ENCODE measurements at places on chromosomes 3 and 15.
A peak's percentile ranks its signal among the peaks of the same experiment; 100 is the strongest.

DNA sequence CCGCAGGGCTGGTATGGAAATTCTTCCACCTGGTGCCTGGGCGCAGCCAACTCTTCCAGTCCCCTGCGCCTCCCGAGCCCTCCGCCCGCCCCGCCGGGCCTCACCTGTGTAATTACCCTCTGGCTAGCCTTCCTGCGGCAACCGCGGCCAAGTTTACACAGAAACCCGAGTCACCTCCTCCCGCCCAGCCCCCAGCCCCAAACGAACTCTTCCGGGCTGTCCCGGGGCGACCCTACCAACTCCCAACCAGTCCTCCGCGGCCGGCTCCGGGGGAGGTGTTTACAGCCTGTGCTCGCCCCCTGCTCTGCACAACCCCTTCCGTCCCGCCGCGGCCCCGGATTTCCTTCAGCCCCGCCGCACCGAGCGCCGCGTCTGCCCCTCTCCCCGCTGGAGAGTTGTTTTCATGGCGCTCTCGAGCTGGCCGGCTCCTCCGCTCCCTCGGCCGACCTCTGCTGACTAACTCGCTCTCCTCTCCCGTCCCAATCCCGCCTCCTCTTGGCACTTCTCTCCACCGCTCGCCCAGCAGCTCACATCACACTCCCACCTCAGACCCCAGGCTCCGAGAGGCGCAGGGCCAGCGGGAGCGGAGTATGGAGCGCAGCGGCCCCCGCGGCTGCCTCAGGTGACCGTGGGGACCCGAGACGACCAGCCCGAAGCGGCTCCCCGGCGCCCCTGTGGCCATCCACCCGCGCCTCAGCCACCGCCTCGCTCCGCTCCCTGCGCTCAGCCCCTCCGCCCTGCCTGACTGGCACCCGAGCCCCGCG, 538 bp downstream of the ATOSA start:
- DNase-seq: peak; percentile 31

- no peak for DNase-seq
Measured at GRCh38 chr15:99443056-99443756, 122.6 kb upstream of the MEF2A start.

DNA sequence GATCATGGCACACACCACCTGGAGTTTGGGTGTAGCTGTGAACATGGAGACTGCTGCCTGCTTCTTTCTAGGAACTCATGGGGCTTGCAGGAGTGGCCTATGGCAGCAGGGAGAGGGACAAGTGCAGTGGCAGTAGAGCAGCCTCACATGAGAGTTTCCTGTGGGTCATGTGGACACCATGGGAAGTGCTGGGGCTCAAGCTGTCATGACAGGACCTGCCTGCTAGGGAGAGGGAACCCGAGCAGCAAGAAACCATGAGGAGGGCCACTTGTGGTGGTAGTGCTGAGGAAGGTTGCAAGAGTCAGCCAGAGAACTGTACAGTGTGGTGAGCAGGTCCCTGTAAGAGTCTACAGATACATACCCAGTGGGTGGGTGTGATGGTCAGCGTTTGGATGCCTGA, 73.8 kb upstream of the MRPS22 start:
- no peak for DNase-seq

GRCh38 chr15:69451951-69452691, 497 bp upstream of the RPLP1 start:
- DNase-seq: no peak

DNA sequence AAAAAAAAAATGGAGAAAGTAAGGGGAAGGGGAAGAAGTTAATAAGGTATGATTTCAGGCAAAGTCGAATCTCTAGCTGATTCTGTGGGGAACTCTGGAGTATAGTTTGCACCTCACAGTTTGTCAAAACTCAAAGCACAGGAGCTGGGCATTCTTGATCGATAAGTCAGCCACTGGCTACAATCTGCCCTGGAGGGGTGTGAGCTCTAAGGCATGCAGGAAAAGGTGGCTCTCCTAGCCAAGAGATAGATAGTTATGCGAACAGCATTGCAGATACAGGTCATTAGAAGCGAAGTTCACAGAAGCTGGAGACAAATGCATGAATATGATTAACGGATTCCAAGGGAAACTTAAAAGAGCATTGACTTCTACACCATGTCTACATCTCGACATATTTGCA, 952.6 kb downstream of the AGBL1 start:
- DNase-seq: no peak

GRCh38 chr3:24485511-24485910, 9.1 kb downstream of the THRB start:
- DNase-seq: no peak

DNA sequence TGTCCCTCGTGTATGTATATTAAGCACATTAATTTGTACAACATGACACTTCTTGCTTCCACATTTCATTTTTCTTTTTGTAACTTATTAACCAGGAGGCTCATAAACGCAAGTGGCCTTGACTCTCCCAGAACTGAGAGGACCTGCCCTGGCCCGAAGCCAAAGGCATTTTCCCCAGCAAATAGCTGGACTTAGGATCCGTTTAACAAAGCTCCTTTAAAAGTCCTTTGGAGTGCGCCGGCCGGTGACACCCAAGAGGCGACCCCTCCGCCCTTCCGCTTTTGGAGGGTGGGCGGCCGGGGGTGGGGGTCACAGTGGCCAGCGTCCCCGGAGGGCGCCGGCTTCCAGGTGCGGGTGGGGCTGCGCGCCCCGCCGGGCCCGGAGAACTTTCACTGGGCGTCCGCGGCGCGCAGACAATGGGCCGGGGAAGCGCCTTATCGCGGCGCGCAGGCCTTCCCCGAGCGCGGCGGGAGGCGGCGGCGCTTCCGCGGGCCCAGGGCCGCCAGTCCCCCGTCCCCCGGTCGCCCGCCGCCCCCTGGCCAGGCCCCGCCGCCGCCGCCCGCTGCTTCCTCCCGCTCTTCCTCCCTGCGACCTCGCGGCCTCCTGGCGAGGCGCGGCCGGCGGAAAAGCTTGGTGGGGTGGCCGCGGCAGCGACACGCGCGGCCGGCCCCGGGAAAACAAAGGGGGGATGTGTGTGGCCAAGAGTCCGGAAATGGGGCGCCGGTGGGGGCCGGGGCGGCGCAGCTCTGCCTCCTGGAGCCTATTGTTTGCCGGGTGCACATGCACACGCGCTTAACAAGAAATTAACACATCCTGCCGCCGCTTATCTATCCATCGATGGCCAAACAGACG, 613.4 kb downstream of the MCTP2 start:
- DNase-seq: peak; percentile 66

- no peak for DNase-seq
Measured at GRCh38 chr15:74648051-74648842, 32.6 kb downstream of the CLK3 start.

DNA sequence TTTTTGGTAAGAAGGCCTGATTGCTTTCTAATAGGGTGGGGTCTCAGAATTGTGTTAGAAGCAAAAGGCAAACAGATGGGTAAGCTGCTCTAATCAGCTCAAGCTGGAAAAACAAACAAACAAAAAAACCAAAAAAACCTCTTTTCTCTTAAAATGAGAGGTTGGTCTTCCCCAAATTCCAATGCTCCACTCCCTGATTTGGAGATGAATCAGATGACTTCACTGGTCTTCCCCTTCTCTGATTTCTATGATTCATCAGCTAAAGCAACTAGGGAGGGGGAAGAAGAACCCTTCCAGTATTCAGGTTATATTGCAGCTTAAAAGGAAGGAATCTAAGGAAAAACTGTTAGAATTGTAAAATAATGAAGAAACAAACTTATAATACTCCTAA, 9.6 kb upstream of the ANXA2 start:
- DNase-seq: no peak

DNA sequence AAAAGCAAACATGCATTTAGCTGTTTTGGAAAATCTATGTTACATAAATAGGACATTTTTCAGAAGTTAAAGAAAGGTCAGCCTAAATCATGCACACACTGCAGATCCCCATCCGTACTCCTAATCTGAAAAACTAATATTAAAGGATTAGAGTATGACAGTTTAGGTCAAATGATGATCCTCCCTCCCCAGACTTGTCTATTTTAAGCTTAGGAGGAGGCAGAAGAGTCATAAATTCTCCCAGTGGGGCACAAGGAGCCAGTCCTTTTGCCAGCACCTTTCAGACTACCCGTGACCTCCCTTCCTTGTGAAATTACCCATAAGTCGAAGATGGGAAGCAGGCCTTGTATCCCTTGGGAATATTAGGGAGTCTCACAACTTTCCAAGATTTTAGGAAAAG, 78.0 kb downstream of the TGFBR2 start:
- no peak for DNase-seq

Data from NCI-H1417 (cell line).